ENCODE measurements at places on chromosomes 12 and 14.

DNA sequence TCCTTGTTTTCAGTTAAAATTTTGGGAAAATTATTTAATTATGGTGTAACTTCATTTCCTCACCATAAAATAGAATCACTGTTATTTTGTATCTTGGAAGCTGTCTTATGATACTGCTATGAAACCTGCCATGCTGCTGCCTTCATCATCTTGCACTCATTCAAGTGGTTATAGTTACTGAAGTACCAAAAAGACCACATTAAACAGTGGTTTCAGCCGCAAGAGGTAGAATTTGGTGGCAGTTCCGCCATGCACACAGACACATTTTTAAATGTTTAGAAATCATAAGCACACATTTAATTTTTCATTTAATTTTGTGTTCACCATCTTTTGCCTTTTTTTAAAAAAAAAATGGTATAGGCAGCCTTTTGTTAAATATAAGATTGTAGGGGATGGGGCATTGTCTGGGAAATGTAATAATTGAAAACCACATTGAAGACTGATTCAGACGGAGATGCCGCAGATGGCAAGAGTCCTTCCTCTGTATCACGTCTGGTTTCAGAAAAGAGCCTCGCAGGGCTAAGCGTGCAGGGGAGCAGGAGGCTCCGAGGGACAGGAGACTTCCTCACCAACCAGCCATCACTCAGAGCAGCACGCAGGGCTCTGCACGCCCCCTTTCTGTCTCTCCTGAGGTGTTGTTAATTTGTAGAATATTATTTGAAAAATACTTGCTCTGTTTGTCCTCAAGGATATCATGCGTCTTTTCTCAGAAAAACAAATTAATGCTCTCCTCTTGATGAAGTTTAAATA, 115.2 kb upstream of the PELI2 start:
- DNase-seq, result peak; percentile 13

DNA sequence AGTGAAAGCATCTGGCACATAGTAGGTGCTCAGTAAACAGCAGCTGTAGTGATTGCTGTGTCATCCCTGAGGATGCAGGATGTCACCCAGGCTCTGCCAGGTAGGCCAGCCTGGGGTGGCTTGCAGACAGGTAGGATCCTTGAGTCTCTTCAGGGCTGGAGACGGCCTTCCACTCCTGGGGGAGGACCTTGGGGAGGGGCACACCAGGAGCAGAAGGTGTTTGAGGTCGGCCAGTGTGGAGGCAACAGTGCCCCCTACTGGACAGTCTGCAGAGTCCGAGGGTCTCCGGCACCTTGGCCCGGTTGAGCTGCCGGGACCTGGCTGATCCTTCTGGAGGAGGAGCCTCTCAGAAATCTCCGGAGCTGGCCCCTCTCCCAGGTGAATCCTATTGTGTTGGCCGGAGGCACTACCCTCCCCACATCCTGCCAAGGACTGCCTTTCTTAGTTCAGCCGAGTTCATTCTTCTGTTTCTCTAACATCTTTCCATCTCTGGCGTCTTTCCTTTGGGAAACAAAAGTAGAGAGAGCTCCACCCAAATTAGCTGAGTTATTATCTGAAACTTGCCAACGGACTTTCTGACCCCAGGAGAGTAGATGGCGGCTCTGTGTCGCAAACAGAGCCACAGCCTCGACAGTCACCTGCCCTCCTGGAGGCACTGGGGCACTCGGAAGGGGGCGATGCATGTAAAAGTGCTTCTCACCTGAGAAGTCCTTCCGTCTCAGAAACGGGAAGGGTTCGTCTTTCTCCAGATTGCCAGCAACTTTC, 41.8 kb upstream of the CLMN start:
- DNase-seq, result peak; percentile 54

- no peak for DNase-seq
Measured at GRCh38 chr12:1530592-1531152, 63.7 kb downstream of the FBXL14 start.

DNA sequence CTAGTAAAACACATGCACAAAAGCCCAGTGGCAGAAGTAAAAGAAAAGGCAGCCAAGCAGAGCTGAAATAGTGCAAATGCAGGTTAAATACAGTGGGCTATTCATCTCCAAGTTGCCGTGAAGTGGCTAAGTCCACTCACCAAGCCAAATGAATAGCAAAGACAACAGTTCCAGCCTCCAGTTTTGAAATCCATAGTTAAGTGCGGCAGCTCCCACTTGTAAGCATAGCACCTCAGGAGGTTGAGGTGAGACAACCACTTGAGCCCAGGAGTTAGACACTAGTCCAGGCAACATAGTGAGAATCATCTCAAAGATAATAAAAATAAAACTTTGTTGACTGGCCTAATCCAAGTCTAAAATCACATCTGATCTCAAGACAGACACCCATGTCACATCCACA, 9.8 kb upstream of the PHLDA1 start:
- no peak for DNase-seq

- DNase-seq, result peak; percentile 54
Measured at GRCh38 chr12:56007564-56008559, 10.8 kb downstream of the SUOX start.

- no peak for DNase-seq
Measured at GRCh38 chr12:107525719-107526554, 159.7 kb upstream of the PWP1 start.

DNA sequence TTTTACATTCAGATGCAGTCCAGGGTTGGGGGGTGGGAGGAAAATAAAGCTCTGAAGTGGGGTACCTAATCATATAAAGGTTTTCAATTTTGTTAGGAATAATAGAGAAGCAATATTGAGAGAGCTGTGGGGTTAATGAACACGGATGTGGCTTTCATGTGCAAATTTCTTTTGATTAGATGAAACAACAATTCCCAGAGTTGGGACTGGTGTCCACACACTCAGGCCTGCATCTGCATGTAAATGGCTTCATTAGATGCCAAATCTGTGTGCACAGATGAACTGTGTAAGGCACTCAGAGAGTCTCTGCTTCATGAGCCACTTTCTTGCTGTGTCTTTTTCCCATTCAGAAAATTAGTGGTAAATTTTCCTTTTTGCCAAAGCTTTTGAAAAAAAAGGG, 377.1 kb upstream of the NOVA1 start:
- DNase-seq, result no peak

GRCh38 chr14:68482772-68483395, 310.0 kb downstream of the ZFP36L1 start:
- no peak for DNase-seq

DNA sequence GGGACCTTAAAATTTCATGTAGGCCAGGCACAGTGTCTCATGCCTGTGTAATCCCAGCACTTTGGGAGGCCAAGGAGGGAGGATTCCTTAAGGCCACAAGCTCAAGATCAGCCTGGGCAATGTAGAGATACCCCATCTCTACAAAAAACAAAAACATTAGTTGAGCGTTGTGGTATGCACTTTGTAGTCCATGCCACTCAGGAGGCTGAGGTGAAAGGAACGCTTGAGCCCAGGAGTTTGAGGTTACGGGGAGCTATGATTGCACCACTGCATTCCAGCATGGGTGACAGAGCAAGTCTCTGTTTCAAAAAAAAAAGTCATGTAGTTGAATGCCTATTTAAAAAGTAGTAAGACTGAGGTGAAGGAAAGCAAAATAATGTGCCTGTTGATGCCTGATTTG, 83.5 kb downstream of the TTC6 start:
- DNase-seq, result no peak

GRCh38 chr14:75096959-75097358, 27.5 kb downstream of the ZC2HC1C start:
- no peak for DNase-seq

GRCh38 chr12:47941871-47942613, 21.4 kb upstream of the TMEM106C start:
- peak; percentile 13 for DNase-seq

- DNase-seq, result no peak
Measured at GRCh38 chr14:47149326-47149725, 497.7 kb upstream of the RPL10L start.

GRCh38 chr14:70904373-70904772, 2.9 kb upstream of the PCNX1 start:
- DNase-seq, result no peak

DNA sequence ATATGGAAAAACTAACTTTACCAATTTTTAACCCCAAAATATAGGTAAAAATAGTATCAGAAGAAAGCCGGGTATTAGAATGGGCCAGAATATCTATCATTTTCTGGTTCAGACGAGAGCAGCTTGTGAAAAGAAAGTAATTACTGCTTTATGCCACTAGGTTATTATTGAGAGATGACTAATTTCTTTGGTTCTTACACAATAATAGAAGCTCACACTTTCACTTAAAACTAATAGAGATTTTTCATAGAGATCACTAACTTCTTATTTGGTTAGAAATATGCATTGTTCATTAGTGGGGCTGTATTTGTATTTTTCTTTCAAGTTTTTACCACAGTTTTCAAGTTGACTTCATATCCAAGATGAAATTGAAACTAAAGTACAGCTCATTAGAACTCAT, 1241.2 kb upstream of the FLRT2 start:
- no peak for DNase-seq

- DNase-seq, result no peak
Measured at GRCh38 chr12:49974231-49974675, 1.5 kb downstream of the AQP6 start.

GRCh38 chr12:59780605-59781135, 184.8 kb downstream of the SLC16A7 start:
- no peak for DNase-seq

GRCh38 chr12:50894241-50894640, 51.5 kb downstream of the TMPRSS12 start:
- DNase-seq, result no peak

DNA sequence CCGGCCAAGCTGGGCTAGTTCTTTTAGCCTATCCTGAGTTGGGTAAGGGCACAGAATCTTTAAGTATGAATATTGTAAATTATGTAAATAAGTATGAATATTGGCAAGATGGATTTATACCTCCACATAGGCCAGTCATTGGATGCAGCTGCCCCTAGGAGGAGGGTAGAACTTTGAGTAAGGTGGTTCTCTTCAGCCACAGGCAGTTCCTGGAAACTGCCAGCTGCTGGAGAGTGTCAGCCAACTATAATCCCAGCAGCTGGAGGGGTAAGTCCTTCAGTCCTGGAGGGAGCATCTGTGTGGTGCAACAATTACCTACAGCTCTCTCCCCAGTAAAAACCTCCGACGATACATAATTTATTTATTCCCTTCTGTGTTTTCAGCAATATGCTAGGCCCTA, 65.8 kb upstream of the TMPO start:
- DNase-seq, result no peak

- DNase-seq, result peak; percentile 22
Measured at GRCh38 chr12:29164477-29165393, 15.7 kb downstream of the FAR2 start.
